ENCODE measurements at places on chromosomes 7 and 10. TPM values are rescaled to one million over a fixed set of nuclear protein-coding genes. Genes with fewer than 3 reads are reported as not detected.

DNA sequence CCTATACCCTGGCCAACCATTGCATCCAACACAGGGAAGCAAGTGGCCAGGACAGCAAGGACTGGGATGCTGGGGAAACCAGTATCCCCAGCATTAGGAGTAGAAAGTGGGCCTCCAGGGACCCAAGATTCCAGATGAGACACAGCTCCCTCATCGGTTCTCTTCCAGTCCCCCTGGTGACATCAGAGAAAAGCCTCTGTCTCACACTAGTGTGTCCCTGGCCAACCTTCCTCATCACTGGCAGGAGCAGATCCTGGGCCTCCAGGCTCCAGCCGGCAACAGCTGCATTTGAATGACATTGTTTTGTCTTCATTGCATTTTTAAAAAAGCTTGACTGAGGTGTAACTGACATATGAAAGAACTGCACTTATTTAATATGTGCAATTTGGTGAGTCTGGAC, 177.3 kb upstream of the LYZL2 start:
- no peak for DNase-seq

DNA sequence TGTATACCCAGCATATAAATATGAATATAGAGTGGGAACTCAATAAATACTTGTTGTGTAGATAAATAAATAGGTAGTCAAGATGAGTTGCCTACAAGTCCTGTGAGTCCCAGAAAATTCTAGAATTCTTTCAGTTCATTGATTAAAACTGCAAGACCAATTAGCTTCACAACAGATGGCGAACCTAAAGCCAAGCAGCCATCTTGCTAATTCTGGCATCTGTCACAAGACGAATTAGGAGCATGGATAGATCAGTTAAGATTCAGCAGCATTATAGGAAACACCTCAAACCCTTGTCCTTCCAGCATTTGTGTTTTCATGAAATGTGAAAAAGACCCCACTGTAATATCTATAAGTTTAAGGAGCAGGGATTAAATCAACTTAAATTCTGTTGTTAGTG, 552.7 kb downstream of the MAGI2 start:
- no peak for DNase-seq

GRCh38 chr7:51060536-51060935, 256.1 kb downstream of the COBL start:
- DNase-seq, result no peak

CYP26C1 gene
- not detected for total RNA-seq
